ENCODE measurements at places on chromosomes 5 and 9.
A peak's percentile ranks its signal among the peaks of the same experiment; 100 is the strongest.

GRCh38 chr9:75487856-75488718 lies 399.8 kb downstream of the OSTF1 start:
- DNase-seq, result no peak

DNA sequence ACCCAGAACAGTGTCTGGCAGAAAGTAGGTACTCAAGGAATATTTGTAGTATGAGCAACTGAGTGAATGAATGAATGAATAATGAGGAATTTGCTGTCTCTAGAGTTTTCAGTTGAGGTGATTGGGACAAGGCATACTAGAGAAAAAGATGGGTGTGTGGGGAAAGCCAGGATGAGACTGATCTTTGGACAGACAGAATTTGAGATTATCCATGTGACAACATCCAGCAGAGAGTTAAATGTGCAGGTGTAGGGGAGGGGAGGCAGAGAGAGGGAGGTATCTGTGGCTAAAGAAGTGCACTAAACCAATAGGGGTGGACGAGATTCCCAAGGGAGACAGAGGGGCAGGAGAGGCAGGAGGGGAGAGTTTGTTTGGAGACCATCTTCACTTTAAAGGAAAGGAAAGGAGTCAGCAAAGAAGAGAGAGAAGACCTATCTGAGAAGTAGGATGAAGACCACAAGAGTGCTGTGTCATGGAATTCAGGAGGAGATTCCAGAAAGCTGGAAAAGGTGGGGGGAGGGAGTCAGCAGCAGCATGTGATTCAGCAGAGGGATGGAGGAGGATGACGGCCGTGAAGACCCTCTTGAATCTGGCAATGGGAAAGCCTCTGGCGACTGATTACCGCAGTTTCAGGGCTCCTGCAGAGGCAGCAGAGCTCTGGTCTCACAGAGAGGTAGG lies 3.2 kb downstream of the CPLX2 start:
- DNase-seq, result no peak

GRCh38 chr5:157116483-157116954 lies 7.7 kb upstream of the HAVCR2 start:
- DNase-seq, result no peak

- peak; percentile 3 for DNase-seq
These were observed 44.2 kb upstream of the COL15A1 start for GRCh38 chr9:98899408-98900056.

- DNase-seq, result no peak
These were observed 126.2 kb upstream of the VLDLR start for GRCh38 chr9:2495221-2496005.

GRCh38 chr9:128558431-128559310 lies 6.3 kb downstream of the SPTAN1 start:
- peak; percentile 27 for DNase-seq

GRCh38 chr5:35430381-35431162 lies 187.1 kb upstream of the SPEF2 start:
- peak; percentile 58 for DNase-seq

DNA sequence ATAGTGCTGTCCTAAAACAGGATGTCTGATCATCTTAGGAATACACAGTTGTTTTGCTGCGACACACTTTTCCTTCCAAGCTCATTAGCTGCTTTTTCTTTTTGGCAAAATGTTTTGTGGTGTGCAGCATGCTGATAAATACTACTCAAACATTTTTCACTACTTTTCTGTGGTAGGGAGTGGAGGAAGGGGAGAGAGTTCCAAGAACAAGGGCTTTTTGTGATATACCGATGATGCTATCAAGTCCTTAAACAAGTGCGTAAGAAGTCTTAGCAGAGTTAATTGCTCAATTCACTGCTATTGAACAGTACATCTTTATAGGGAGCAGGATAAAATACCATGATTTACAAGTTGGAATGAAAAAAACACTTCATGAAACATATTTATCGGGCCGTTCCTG lies 23.6 kb upstream of the TEK start:
- DNase-seq, result no peak

DNA sequence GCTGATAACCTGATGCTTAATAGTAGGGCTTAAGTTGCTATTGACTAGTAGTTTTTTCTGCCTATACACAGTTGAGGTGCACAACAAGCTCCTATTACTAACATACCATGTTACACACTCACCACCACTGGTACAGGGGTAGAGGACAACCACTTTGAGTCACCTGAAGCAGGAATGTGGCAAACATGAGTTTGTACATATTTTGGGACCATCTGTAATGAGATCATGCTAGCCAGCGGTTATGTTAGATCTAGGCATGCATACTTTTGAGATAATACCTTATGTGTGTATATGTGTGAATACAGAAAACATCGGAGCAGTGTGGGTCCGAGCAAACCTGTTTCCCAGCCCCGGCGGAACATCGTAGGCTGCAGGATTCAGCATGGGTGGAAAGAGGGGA lies 72.8 kb upstream of the NXNL2 start:
- DNase-seq, result no peak

DNA sequence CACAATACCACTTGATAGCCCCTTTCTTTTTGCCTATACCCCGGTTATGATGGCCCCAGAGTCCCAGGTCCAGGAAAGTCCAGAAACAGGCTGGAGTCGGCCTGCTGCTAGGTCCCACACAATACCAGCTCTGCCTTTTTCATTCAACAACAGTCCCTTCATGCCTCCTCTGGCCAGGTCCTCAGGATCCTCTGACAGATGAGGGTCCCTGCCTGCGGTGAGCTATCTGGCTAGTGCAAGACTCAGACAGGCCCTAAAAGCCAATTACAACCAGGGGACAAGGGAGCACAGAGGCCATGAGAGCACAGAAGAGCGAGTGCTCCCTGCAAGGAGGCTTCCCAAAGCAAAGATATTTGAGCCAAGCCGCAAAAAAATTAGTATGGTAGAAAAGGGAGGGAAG lies 84.8 kb upstream of the ZBTB43 start:
- DNase-seq, result no peak

- no peak for DNase-seq
These were observed 1823.4 kb downstream of the MAT2B start for GRCh38 chr5:165328846-165329245.

DNA sequence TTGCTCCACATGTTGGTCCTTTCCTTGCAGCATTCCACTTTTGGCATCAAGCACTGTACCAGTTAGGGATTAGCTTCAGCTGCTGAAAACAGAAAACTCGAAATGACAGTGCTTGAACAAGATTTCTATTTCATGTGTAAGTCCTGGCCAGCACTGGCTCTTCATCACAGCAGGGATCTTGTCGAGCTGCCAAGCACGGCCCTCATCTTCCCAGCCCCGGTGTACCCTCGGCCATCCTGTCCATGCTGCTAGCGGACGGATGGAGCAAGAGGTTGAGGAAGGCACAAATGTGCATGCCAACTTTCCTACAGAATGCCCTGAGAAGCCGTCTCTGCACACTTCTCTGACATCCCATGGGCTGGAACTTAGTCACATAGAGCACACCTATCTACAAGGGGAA lies 130.6 kb downstream of the TENT4A start:
- no peak for DNase-seq

- DNase-seq, result no peak
These were observed 448.0 kb downstream of the CDH10 start for GRCh38 chr5:24196789-24197188.

GRCh38 chr9:106925392-106925791 lies 62.4 kb downstream of the ZNF462 start:
- no peak for DNase-seq

GRCh38 chr9:14214065-14214684 lies 99.8 kb downstream of the NFIB start:
- DNase-seq, result no peak

DNA sequence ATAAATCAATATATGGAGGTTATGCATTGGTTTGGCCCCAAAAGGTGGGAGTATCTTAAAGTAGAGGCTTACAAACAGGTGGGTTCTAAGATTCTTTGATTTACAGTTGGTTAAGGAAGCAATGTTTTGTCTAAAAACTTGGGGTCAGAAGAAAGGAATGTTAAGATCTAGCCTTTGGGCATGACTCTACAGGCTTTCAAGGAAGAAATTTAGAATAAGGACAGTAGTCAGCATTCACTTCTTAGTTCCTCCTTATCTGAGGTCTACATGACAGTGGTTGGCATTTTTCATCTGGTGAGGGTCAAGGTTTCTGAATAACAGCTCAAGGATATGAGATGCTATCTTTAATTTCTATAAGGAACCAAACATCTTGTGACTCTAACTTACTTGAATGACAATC lies 122.8 kb downstream of the CAMK4 start:
- DNase-seq, result no peak

- no peak for DNase-seq
These were observed 184.1 kb downstream of the CCDC192 start for GRCh38 chr5:127887282-127887681.

- no peak for DNase-seq
These were observed 22.2 kb upstream of the RNU6ATAC start for GRCh38 chr9:134186471-134187109.

DNA sequence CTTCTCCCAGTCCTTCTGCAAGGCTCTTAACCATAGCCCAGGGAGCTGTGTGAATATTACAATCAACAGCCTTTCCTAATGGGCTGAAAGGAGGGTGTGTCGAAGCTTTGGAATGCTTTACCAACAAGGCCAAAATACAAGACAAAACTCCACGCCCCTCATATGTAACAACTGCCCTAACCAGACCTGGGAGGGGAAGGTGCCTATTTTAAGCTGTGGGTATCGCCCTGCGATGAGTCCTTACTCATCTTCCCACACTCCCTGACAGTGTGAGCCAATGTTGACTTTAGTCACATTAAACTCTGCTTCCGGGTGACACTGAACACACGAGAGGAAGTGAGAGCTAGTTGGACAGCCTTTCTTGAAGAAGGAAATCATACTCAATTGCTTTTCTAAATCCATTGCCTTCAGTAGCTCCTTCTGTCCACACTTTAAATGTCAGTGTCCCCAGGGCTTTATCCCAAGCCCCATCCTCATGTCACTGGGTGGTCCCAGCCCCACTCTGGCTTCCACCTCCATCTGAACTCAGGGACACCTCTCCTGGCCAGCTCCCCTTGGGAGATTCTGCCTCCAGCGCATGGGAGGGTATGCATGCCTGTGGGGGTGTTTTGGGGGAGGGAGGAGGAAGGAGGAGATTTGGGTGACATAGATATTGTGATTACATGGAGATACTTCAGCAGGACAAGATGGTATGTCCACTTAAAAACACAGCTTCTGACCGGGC lies 6.5 kb upstream of the TBC1D9B start:
- peak; percentile 33 for DNase-seq

- DNase-seq, result no peak
These were observed 204.9 kb upstream of the CDKN2B start for GRCh38 chr9:22214021-22214420.

GRCh38 chr5:8814105-8814504 lies 731.8 kb downstream of the SEMA5A start:
- no peak for DNase-seq

DNA sequence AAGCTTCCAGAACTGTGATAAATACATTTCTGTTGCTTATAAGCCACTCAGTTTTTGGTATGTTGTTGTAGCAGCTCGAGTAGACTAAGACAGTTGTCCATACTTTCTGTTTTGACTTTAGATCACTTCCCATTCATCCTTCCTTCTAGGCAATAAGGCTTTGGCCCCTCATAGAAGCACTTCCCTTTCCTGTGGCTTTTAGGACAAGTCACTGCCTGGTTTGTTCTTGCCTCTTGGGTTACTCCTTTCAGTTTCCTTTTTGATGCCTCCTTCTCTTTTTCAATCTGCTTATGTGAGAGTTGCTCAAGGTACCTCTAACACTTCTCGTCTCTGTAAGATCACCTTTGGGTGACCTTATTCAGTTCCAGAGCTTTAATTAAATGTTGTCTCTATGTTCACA lies 72.4 kb upstream of the NTRK2 start:
- DNase-seq, result peak; percentile 8

GRCh38 chr5:87421307-87421706 lies 8.6 kb upstream of the CCNH start:
- DNase-seq, result no peak

GRCh38 chr5:82221020-82221419 lies 57.1 kb downstream of the RPS23 start:
- no peak for DNase-seq

- DNase-seq, result no peak
These were observed 55.3 kb upstream of the MTAP start for GRCh38 chr9:21747175-21747574.

DNA sequence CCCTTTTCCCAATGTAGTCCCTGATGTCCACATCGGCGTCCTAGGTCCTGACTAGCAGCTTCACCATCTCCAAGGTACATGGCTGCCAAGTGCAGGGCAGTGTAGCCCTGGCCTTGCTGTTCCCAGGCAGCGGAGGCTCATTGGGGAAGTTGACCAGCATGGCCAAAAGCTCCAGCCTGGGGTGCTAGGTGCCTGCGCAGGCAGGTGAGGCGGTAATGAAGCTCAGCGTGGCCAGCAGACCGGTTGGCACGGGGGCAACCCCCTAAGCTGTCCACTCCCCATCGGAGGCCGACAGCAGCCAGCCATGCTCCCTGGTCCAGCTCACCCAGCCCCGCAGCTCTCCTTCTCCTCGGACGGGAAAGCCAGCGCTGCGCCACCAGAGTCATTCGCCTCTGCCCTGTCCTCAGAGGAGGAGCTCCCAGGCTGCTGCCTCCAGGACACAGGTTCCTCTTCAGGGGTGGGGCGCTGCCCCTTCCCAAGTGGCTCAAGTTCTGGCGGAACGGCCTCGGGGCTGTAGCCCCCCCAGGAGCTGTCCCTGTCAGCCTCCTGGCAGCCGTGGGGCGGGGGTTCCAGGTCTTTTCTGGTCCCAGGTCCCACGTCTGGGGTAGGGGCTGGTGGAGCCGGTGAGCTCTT lies 1218.2 kb downstream of the FOXD4L5 start:
- no peak for DNase-seq

- no peak for DNase-seq
These were observed 21.1 kb downstream of the CLPTM1L start for GRCh38 chr5:1323803-1324173.

DNA sequence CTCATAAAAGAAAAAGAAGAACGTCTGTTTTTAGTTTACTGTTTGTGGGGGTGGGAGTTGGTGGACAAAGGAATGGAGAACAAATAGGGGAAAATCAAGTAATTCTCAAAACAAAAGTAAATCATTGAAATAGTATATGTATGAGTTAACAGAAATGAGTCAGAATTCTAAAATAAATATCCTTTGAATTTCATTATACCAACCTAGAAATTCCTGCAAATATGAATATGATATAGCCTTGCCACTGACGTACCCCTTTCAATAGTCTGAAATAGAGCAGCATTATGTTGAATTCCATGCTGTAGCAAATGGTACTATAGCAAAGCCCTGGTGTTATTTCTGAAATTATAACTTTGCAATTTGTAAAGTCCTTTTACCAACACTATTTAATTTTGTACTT lies 29.6 kb upstream of the DTWD2 start:
- no peak for DNase-seq
